NCI-H82 (cell line): ENCODE measurements at places on chromosomes 5 and 9.

- no peak for DNase-seq
Measured at GRCh38 chr5:68356216-68356615, 140.7 kb downstream of the PIK3R1 start.

DNA sequence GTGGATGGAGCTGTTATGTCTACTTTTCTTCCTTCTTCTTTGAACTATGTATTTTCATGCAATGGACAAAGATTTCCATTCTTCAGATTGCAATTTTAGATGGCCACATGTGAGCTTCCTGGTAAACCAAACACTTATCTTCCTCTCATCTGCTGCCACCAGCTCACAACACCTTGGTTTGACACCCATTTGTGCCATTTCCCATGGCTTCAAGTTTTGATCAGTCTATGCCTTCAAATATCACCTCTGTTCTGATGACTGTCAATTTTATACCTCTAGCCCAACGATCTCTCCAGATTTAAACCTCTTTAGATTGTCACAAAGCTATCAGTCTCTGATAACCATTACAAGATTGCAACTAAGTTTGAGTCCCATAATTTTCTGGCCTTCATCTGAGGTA, 147.2 kb downstream of the TMEM38B start:
- no peak for DNase-seq

DNA sequence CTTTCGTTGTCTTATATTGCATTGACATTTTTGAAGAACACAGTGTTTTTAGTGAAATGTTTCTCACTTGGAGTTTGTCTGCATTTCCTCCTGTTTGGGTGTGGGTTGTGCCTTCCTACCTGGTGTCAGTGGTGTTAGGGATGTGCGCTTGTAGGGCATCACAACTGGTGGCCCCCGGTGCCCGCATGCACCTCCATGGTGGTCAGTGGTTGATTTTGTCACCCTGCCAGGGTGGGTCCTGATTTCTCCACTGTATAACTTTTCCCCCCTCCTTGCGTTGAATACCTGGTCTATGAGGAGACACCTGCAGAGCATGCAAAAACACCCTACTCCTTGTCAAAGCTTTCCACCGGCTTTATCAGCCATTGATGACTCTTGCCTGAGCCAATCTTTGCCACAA, 132.9 kb downstream of the BARX1 start:
- no peak for DNase-seq

DNA sequence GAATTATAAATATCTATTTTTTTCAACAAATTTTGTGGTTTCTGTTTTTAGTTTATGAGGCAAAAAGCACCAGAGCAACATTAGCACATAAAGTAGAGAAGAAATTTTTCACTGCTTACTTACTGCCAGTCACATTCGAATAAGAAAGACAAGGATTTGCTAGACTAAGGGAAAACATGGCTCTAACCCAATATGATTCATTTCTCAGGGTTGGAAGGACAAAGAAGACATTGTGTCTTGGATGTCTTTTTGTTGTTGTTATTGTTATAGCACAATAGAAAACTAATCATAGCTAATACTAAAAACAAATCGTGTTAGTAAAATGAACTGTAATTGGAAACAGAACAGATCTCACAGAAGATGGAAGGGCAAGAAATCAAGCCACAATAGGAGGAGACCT, 90.9 kb upstream of the SLCO6A1 start:
- no peak for DNase-seq

DNA sequence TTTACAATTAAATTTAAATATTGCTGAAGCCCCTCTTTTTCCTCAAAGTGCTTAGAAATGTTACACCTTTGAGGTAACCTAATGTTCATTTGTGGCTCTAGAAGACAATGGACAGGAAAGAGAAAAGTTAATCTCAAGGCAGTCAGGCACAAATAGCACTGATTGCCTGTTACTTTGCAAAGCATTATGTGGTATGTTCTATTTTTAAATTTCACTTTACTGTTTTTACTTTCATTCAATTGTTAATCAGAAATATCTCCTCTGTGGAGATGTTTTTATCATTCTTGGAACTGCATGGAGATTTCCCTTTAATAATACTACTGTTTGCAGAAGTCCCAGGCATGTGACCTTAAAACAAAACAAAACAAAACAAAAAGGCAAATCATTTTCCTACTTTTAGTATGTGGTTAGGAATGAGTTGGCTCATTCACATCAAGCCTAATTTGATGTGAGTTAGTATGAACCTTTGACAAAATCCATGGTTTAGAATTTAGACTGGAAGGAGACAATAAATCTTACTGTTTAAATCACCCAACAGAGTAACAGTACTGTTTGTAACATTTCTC, 67.5 kb downstream of the CWC27 start:
- no peak for DNase-seq

- DNase-seq: no peak
Measured at GRCh38 chr9:4344946-4345345, 45.1 kb upstream of the GLIS3 start.

GRCh38 chr9:122386311-122386872, 15.6 kb downstream of the PTGS1 start:
- DNase-seq: no peak

GRCh38 chr5:15772131-15772530, 272.2 kb downstream of the FBXL7 start:
- no peak for DNase-seq

- DNase-seq: no peak
Measured at GRCh38 chr5:57576317-57576716, 93.7 kb upstream of the ACTBL2 start.

DNA sequence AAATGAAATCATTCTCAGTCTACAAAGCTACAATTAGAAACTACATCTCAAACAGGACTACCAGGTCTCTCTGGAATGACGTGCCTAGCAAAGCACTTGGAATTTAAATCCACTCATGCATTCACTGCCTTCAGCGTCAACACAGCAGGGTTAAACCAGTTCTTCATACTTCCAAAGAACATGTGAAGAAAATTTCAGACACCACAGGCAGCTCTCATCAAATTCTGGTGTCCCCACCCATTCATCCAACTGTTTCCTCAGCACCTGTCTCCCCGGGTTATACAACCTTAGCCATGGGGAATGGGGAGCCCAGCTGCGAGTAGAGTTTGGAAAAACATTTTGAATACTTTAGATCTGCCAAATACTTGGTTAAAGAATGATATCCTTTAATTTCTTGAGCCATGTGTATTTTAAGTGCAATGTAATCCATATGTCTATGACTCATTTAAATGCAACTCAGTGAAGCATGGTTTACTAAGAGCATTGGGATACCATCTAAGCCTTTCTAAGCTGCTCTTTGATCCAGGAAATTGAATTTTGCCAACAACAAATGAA, 17.5 kb downstream of the ADAM19 start:
- DNase-seq: peak; percentile 80

- no peak for DNase-seq
Measured at GRCh38 chr9:7819984-7820383, 20.4 kb upstream of the DMAC1 start.

DNA sequence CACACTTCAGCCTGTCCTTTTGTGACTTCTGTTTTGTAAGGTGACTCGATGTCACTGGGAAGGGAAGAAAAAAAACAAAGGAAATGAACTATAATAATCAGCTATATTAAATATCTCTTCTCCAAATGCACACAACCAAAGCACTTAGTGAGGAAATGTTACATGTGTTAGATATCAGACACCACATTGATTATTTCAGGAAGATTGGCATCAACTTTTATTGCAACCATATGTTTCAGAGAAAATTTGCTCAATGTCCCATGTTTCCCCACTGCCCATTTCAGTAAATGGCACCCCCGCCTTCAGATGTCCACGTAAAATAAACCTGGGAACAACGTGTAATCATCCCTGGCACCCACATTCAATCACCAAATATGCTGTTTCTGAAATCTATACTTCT, 151.8 kb downstream of the EPB41L4A start:
- no peak for DNase-seq

DNA sequence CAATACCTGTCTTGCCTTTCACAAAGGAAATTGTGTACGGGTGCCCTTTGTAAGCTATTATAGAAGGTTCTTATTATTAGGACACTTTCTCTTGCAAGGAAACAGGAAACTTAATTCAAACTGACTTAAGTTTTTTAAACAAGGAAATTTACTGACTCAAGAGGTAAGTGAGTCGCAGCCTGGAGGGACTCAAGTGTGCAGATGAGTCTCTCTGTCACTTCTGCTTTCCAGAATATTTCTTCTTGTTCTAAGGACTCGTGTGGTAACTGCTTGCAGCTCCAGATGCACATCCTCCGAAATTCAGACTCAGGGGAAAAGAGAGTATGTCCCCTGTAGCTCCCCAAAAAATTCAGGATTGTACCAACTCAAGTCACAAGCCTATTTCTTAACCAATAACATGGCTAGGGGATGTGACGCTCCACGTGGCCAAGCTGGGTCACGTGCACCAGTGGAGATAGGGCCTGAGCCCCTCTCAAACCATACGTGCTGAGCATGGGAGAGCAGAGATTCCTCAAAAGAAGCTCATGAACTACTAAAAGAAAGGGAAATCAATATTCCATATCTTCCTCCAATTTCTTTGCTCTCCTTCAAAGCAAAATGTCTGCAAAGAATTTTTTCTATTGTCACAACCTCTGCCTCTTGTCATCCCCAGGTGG, 49.2 kb upstream of the ERCC6L2 start:
- no peak for DNase-seq

- DNase-seq: no peak
Measured at GRCh38 chr5:143488381-143488780, 84.9 kb upstream of the NR3C1 start.

DNA sequence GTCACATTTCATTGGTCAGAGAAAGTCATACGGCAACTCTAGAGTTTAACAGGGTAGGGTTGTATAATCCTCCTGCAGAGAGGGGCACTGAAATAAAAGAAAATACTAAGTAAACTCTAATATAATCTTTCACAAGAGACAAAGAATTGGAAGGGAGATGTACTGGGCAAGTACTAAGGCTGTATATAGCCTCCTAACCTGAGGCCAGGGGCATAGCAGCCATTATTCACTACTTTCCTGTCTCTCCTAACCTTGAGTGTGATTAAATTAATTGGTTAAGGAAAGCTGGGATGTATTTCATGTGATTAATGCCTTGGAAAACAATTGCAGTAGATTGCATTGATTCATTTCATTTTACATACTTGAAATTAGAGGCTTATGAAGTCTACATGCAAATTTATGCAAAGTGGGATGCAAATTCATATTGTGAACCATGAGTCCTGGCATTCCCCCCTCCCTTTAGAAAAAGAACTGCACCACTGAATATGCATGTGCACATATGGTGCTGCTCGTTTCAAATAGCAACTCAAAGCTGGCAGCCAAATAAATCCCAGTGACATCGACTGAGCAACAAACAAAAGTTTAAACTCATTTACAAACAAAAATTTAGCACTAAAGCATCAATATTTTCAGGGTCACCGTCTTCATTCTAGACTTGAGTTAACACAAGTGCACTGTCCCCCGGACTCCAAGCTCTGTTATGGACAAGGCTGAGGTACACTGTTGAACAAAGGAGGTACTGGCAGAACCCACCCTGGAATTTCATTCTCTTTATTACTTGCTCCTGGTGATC, 70.0 kb downstream of the DMAC1 start:
- peak; percentile 1 for DNase-seq

DNA sequence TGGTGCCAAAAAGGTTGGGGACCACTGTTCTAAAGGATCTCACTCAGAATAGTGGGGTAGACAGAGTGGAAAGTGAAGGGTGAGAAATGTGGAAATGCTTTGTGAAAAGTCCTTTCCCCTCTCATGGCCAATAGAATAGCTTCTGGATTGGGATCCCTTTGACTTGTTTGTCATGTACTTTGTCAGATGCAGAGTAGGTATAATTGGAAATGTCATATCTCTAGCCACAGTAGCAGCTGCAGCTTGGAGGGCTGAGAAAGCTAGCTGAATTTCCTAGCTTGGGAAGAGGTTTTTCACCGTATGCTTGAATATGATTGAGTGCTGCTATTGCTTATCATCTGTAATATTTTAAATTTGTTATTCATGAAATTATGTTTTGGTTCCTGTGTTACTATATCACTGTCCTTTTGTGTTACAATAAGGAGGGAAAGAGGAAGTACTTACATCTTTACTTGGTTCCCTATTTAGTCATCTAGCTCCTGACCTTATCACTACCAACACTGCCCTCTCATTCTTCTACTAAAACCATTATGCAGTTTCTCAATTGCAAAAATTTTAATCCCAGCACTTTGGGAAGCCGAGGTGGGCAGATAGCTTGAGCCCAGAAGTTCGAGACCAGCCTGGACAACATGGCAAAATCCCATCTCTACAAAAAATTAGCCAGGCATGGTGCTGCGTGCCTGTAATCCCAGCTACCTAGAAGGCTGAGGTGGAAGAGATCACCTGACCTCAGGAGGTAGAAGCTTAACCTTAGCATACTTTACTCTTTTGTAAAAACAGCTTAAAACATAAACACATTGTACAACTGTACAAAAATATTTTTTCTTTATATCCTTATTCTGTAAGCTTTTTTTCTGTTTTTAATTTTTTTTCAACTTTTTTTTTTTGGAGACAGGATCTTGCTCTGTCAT, 12.4 kb downstream of the SLC30A5 start:
- DNase-seq: no peak

GRCh38 chr5:33696411-33696810, 195.4 kb downstream of the ADAMTS12 start:
- no peak for DNase-seq

DNA sequence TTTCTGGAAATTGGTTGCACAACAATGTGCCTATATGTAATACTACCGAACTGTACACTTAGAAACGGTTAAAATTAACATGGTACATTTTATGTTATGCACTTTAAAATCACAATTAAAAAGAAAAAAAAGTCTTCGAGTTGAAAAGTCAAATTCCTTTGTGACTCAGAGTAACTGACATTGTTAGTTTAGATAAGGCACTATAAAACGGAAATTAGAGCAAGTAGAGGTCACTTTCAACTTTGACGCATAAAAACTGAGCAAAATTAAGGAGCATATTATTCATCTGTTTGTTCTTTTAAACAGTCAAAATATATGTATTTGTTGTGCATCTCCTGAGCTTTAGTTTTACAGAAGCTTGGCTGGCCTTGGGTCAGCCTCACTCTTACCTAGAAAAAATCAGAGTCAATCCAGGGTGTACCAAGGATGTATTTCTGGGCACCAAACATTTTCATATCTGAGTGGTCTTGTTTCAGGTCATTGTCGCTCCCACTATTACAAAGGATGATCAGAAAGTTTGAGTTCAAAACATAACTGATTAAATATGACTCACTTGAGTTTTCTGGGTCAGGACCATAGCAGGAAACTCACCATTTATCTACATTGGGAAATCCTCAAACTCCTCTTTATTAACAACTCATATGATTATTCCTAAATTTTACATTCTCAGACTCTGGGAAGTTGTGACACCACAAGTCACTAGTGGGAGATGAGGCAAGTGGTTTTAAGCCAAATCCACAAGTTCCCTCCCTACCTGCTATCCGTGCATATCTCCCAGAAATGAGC, 160.6 kb downstream of the CCDC192 start:
- no peak for DNase-seq

DNA sequence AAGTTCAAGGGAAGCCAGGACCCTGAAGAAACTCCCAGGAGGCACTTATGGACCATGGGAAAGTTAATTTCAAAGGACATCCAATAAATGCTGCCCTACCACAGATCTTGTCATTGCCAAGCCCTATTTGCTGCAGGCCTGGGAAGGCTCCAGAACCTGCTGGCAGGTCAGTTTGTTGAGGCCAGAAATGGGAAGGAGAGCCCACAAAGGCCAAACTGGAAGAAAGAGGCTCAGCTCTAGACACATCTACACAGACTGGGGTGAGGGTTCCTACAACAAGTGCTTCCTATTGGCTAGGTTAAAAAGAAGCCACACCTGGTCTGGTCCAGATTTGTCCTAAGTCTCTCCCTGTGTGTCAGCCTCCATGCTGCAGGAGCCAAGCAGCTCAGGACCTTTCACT, 94.4 kb downstream of the SIL1 start:
- DNase-seq: no peak

GRCh38 chr9:11194246-11194645, 581.4 kb upstream of the PTPRD start:
- no peak for DNase-seq
